ENCODE measurements at places on chromosomes 2 and 18.

DNA sequence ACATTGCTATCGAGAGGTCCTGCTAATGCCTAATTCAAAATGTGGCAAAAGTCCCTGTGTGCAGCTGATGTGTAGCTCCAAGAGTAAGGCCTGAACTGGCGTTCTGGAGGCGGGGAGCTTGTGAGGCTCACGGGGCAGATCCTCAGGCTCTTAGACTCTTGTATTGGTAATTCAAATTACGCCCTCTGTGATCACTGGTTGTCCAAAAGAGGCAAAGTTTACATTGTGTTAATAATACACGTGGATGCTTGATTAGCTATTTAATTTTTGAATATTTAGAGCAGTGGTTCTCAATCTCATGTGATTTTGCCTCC is 12.4 kb upstream of the CRYGA start:
- H3K4me1 ChIP-seq = no peaks in the 10 kb centered on the region
- H3K36me3 ChIP-seq = no peaks in the 10 kb centered on the region
- H3K27me3 ChIP-seq = no peaks in the 10 kb centered on the region
- no peak for DNase-seq
- H3K4me3 ChIP-seq = peak overlapping the region; percentile 20

GRCh38 chr18:63409301-63409700 is 13.0 kb downstream of the VPS4B start:
- peaks cover 70% of the 10 kb centered on the region for H3K36me3 ChIP-seq
- no peak overlapping the region for H3K4me3 ChIP-seq
- H3K27ac ChIP-seq = no peak overlapping the region

DNA sequence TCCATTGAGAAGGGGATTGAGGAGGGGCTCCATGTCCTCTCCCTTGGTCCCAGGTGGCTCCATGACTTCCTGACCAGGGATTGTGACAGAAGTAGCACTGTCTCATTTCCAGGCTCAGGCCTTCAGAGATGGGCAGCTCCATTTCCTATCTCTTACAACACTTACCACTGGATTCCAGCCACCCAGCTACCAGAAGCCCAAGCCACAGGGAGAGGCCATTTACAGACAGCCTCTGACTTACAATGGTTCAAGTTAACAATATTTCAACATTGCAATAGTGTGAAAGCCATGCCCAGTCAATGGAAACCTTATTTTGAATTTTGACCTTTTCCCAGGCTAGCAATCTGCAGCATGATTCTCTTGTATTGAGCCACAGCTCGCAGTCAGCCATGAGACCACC is 164.9 kb upstream of the AGAP1 start:
- DNase-seq = no peak
- H3K36me3 ChIP-seq = no peaks in the 10 kb centered on the region
- no peaks in the 10 kb centered on the region for H3K27me3 ChIP-seq
- no peaks in the 10 kb centered on the region for H3K4me1 ChIP-seq

GRCh38 chr2:218022131-218022850 is 19.5 kb upstream of the TNS1 start:
- H3K27me3 ChIP-seq = no peaks in the 10 kb centered on the region
- H3K36me3 ChIP-seq = no peaks in the 10 kb centered on the region
- no peak overlapping the region for H3K27ac ChIP-seq
- H3K4me3 ChIP-seq = no peak overlapping the region
- DNase-seq = peak; percentile 19

GRCh38 chr2:23574919-23575654 is 190.1 kb downstream of the KLHL29 start:
- H3K36me3 ChIP-seq = no peaks in the 10 kb centered on the region
- no peak overlapping the region for H3K27ac ChIP-seq
- DNase-seq = no peak
- H3K27me3 ChIP-seq = no peaks in the 10 kb centered on the region

- peak overlapping the region; percentile 99 for H3K27ac ChIP-seq
- peak; percentile 71 for DNase-seq
- peaks cover 31% of the 10 kb centered on the region for H3K36me3 ChIP-seq
- H3K4me3 ChIP-seq = no peak overlapping the region
- H3K27me3 ChIP-seq = no peaks in the 10 kb centered on the region
Measured at GRCh38 chr18:8765783-8766463, 60.6 kb downstream of the MTCL1 start.

DNA sequence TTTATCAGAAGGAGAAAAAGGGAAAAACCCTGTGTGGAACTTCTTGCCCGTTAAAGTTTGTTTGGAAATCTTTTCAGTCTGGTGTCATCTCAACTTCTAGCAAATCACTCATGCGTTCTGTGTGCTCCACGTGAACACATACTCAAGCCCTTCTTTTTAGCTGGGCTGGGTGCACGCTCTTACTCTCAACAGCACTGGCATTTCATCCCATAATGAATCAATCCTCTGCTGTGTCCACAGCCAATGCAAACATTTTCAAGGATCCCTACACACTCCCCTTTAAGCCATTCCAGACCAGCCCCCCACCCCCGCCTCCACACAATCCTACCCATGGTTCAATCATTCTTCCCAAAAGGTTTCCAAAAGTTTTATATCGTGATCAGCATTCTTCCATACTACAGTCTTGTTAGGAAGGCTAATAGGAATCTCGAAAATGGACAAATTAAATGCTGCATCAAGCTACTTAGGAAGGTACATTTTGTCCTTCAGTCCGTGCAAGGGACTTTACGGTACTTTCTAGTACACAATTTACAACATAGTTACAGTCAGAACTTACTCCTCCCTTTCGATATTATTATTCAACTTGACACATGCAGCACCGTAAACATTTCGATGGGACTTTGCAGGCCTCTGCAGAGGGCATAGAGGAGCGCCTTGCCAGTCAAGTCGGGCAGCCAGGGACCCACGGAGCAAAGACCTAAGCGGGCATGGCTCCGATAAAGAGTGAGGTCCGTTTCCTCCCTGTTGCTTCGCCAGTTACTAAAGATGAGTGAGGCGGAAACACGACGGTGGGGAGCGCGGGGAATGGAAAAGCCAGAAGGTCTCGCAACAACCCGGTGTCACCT is 1.4 kb downstream of the PTGR3 start:
- H3K4me1 ChIP-seq = peaks cover 42% of the 10 kb centered on the region
- H3K27ac ChIP-seq = peak overlapping the region; percentile 82

- H3K27me3 ChIP-seq = no peaks in the 10 kb centered on the region
- H3K4me3 ChIP-seq = no peak overlapping the region
- no peak for DNase-seq
- H3K4me1 ChIP-seq = peaks cover 17% of the 10 kb centered on the region
Measured at GRCh38 chr2:110104025-110104771, 11.4 kb downstream of the MALL start.

GRCh38 chr2:39666491-39667101 is 879 bp downstream of the TMEM178A start:
- no peaks in the 10 kb centered on the region for H3K36me3 ChIP-seq
- peaks cover 10% of the 10 kb centered on the region for H3K4me1 ChIP-seq
- DNase-seq = peak; percentile 62
- H3K27me3 ChIP-seq = peaks cover 35% of the 10 kb centered on the region
- H3K4me3 ChIP-seq = peak overlapping the region; percentile 60

- H3K27me3 ChIP-seq = no peaks in the 10 kb centered on the region
- DNase-seq = no peak
- no peaks in the 10 kb centered on the region for H3K4me1 ChIP-seq
- no peaks in the 10 kb centered on the region for H3K36me3 ChIP-seq
Measured at GRCh38 chr2:15744820-15745219, 153.2 kb downstream of the DDX1 start.

- H3K4me3 ChIP-seq = no peak overlapping the region
- DNase-seq = no peak
- H3K27me3 ChIP-seq = no peaks in the 10 kb centered on the region
Measured at GRCh38 chr18:36776650-36777049, 52.2 kb downstream of the TPGS2 start.

DNA sequence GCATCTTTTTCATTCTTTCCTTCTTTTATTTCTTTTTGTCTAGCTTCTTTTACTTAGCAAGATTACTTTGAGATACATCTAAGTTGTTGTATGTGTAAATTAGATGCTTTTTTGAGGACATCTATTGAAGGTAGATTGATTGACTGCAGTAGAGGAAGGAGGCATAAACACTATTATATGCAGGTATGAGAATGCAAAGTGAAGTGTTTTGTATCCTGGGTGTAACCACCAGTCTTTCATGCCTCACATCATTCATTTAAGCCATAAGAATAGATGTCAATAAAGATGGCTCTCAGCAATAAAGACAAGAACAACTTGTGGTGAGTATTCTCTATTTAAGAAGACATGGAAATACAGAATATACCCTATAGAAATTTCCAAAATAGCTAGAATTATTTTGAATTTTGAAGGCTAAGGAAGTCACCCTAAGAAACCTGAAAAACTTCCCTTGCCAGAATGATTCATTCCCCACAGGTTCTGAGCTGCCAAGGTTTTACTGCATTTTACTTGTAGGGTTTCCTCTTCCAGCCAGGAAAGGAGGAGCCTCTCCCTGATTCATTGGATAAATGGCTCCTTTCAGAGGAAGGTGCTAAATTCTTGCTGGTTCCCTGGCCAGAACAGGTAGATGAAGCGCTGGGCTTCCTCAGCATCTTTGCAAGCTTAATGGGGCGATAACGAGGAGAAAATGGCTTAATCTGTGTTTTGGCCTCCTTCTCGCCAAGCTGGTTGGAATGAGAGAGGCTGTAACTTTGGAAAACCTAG is 279.8 kb upstream of the SLC14A2 start:
- no peaks in the 10 kb centered on the region for H3K36me3 ChIP-seq
- no peak overlapping the region for H3K27ac ChIP-seq
- H3K4me3 ChIP-seq = no peak overlapping the region
- no peaks in the 10 kb centered on the region for H3K27me3 ChIP-seq
- no peaks in the 10 kb centered on the region for H3K4me1 ChIP-seq
- DNase-seq = no peak

- no peak for DNase-seq
- H3K36me3 ChIP-seq = no peaks in the 10 kb centered on the region
- H3K4me3 ChIP-seq = no peak overlapping the region
- no peaks in the 10 kb centered on the region for H3K27me3 ChIP-seq
Measured at GRCh38 chr2:68744366-68744912, 9.8 kb downstream of the ARHGAP25 start.

DNA sequence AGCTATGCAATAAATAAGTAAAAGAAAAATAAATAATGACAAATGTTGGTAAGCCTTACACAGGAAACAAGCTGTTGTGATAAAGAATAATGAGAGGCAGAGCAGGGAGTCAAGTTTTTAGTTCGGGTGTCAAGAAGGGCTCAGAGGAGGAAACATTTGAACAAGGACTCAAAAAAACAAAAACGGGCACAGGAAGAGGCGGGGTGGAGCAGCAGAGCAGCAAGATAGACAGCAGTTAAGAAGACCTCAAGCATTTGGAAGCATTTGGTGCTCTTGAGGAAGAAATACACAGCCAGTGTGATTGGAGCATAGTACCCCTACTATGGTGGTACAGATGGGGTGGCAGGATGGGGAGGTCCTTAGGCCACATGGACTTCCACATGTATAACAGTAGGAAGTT is 2.8 kb downstream of the TMEM169 start:
- H3K27ac ChIP-seq = no peak overlapping the region
- DNase-seq = no peak
- H3K27me3 ChIP-seq = no peaks in the 10 kb centered on the region

DNA sequence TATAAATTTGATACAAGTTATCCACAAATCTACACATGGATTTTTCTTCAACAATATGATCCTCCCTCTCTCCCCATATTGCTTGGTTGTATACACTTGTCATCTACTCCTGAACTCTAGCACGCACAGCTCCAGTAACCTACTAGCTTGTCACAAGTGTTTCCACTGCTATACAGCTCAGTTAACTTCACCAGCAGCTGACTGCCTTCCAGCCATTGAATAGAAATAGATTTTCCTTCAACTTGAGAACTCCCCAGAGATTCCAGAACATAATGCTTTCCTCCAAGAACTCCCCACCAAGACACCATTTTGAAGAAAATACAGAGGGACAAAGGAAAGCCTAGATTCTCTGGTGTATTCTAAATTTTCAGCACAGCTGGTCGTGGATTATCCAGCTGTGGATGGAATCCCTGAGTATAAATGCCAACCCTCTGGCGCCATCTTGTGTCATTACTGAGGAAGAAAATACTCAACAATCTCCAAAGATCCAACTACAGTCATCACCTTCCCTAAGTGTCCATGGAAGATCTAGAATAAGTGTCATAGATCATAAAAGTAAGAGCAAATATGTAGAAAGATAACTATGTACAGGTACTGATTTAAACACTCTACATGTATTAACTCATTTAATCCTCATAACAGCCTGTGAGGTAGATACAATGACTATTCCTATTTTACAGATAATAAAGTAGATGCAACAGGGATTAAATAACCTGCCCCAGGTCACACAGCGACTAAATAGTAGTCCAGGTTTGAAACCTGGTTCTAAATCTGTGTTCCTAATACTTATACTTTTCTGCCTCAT is 156.7 kb downstream of the ARHGAP28 start:
- no peak overlapping the region for H3K4me3 ChIP-seq
- no peak overlapping the region for H3K27ac ChIP-seq
- DNase-seq = peak; percentile 65
- H3K27me3 ChIP-seq = no peaks in the 10 kb centered on the region
- H3K4me1 ChIP-seq = no peaks in the 10 kb centered on the region

DNA sequence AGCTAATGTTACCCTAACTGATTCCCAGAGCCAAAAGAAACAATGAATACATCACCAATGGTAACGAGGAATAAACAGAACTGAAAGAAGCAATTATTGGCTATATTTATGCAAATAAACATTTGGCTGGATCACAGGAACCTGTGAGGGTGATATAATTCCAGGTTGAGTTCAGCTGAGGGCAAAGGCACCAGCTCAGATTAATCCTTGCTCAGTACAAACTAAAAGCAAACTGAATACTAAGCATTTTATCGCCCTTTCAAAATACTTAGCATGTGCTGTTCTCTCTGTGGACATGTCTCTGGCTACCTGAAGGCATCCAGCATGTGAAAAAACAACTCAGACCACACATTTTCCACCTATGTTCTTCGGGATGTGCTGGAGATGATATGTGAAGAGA is 791.7 kb downstream of the METTL4 start:
- no peaks in the 10 kb centered on the region for H3K36me3 ChIP-seq
- no peaks in the 10 kb centered on the region for H3K4me1 ChIP-seq
- DNase-seq = no peak

GRCh38 chr2:200203381-200203827 is 103.1 kb upstream of the SPATS2L start:
- no peak overlapping the region for H3K27ac ChIP-seq
- DNase-seq = no peak

DNA sequence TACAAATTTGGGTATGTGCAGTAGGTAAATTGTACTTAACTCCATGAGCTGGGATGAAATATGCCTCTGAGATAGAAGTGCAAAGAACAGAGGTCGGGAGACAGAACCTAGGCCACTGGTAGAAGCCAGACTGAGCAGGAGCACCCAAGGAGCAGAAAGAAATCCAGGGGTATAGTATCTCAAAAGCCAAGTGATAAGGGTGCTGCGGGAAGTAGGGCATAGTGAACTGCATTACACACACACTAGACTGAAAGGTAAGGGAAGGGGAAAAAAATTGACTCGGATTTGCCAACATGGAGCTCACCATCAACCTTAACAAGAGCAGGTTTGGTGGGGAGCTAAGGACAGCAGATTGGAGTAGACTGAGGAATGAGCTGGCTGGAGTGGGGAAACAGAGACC is 89.3 kb upstream of the TMEM247 start:
- H3K27me3 ChIP-seq = no peaks in the 10 kb centered on the region
- no peak overlapping the region for H3K27ac ChIP-seq

Data from SK-N-SH (cell line).